ENCODE measurements at places on chromosomes 11 and 22.

DNA sequence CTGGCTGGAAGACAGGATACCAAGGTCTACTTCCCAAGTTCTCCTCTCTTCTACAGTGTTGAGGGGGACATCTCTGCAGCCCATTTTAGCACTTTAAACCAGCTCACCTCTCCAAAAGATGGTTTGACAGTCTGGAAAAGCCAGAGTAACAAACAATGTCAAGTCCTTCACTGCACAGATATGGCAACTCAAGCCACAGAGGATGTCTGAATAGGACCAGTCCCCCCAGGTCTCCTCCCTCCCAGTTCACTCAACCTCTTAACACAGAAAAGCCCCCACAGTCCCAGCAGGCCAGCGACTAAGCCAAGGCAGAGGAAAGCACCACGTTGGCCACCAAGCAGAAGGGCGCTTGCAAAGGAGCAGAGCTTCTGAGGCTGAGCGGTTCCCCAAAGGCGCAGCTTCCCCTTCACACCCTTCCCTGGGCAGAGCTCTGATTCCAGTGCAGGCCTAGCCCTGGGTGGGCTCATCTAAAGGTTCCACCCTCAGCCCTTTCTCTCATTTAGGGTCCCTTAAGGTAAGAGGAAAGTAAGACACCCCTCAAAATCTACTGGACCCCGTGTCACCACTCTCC is 62.7 kb downstream of the PAK1 start:
- peak; percentile 66 for DNase-seq

DNA sequence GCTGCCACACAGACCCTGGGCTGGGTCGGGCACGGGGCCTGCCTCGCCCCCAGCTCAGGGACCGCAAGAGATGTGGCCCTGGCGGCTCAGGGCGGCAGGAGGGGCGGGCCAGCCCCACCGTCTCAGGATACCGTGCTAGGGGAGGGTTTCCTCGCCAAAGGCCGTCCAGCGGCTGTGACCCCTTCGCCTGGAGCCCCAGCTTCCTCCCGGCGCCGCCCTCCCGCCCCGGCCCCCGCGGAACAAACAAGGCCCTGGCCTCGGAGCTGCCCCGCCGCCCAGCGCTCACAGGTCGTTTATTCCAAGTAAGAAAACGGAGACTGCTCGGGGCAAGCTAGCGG is 543 bp upstream of the AP2A2 start:
- DNase-seq: no peak

GRCh38 chr11:116903090-116903489 is 65.7 kb upstream of the APOA1 start:
- DNase-seq: no peak

- DNase-seq: no peak
Observed at GRCh38 chr22:32313532-32313931, 44.1 kb upstream of the RFPL3 start.

DNA sequence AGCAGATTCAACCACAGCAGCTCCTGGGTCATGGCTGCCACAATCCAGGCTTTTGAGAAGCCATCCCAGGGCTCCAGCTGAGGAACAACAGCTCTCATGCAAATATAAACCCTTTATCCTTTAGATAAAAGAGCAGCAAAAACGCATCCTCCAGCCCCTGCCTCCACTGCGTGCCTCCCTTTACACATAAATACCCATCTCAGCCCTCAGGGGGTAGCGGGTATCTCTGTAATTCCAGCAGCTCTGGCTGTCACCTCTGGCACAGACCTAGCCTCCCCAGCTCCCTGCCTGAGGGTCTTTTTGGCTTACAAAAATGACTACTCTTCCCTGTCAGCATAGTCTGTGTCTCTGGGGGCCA is 21.6 kb downstream of the LMO1 start:
- DNase-seq: no peak

DNA sequence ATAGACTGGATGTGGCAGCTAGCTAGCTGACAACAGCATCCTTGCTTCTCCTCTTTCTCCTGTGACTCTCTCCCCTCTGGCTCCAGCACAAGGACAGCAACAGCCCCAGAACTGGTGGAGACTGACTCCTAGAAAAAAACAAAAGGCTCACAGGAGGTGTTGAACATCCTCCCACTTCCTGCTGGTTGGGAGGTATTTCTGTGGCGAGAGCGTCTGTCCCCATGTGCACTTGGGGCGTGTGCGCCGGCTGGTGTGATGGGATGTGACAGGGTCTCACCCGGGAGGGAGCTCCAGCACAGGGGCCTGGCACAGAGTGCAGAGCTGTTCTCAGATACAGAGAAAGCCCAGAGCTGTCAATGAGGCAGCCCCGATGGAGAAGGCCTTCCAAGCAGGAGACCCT is 107.2 kb upstream of the E2F8 start:
- no peak for DNase-seq

- no peak for DNase-seq
Observed at GRCh38 chr11:74822170-74822569, 73.5 kb downstream of the RNF169 start.

- no peak for DNase-seq
Observed at GRCh38 chr11:42773729-42774128, 538.1 kb upstream of the API5 start.

DNA sequence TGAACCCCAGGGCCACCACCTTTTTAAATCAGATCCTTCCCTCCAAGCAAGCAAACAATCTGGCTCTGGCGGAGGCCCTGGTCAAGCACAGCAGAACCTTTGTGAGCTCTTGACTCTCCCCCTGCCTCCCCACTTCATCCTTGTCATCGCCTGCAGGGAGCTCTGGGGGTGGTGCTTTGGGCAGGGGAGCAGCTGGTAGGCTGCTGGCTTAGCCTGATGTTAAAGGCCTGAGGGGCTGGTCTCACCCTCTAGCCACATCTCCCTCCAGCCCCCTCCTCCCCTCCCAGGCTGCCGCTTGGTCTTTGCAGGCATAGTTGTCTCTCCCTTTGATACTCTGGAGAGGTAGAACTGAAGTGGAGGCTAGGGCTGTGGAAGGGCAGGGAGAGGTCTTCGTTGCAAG is 50.9 kb downstream of the THAP12 start:
- no peak for DNase-seq

- peak; percentile 85 for DNase-seq
Observed at GRCh38 chr11:61671527-61671926, 8.7 kb upstream of the DAGLA start.

DNA sequence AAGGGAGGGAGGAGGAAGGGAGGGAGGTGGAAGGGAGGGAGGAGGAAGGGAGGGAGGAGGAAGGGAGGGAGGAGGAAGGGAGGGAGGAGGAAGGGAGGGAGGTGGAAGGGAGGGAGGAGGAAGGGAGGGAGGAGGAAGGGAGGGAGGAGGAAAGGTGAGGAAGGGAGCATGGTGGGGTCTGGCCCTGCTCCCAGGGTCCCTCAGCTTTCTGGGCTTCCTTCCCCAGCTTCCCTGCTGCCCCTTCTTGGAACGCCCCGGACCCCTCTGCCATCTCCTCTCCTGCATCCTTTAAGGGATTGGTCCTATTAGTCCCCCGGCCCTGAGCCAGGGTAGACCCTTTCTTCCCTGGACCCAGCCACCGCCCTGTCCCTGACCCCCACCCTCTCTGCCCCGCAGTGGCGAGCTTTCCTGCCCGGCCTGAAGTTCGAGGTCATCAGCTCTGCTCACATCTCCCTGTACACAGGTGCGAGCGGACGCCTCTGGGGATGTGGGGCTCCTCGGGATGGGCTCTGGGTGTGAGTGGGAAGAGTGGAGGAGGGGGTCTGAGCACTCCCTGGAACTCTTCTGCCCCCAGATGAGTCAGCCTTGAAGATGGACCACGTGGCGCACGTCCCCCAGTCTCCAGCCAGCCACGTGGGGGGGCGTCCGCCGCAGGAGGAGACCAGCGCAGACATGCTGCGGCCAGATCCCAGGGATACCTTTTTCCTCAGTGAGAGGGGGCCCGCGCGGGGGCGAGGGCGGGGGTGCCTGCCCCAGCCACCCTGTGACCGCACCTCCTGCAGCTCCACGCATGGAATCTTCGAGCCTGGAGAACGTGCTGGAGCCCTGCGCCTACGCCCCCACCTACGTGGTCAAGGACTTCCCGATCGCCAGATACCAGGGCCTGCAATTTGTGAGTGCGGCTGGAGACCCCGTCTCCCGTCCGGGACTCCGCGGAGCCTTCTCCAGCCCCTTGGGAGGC is 6.0 kb downstream of the B4GALNT4 start:
- no peak for DNase-seq

DNA sequence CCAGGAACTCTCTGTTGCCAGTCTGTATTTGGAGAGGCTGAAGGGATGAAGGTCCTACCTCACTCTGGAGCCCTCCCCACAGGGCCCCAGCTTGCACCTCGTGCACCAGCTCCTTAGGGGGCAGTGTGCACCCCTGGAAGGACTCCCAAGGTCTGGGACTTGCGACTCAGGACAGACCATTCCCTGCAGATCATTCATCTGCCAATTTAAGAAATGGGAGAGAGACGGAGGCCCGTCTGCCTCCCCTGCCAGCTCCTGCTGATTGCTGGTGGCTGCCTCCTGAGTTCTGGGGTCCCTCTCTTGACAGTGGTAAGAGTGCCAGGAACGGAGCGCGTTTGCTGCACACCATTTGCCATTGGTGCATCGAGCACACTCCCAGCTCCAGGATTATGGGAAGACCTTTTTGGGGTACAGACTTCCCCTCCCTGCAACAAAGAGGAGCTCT is 27.4 kb upstream of the MALAT1 start:
- DNase-seq: peak; percentile 77

DNA sequence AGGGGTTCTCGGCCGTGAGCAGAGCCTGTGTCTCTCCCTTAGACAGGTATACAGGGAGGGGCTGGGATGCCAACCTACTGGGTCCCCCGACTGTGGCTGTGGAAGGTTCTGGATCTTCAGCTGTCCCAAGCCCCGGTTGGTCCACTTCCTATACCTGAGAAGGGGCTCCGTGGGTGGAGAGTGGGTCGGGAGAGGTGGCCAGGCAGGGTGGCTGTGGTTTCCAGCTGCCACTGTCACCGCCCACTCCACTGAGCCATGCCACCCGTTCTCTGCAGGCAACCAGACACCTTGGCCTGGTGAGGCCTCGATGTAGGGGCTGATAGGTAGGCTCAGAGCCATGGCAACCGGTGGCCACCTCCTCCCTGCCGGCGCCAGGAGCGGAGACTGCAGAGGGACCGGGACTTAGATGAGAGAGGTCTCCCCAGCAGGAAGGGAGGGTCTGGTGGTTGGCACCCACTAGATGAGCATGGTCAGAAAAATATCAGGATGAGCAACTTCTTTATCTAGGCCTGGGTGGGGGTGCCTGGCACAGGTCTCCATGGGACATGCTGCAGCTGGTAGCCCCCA is 53.8 kb downstream of the TRIOBP start:
- DNase-seq: no peak

- no peak for DNase-seq
Observed at GRCh38 chr11:115290893-115291292, 213.3 kb downstream of the CADM1 start.

DNA sequence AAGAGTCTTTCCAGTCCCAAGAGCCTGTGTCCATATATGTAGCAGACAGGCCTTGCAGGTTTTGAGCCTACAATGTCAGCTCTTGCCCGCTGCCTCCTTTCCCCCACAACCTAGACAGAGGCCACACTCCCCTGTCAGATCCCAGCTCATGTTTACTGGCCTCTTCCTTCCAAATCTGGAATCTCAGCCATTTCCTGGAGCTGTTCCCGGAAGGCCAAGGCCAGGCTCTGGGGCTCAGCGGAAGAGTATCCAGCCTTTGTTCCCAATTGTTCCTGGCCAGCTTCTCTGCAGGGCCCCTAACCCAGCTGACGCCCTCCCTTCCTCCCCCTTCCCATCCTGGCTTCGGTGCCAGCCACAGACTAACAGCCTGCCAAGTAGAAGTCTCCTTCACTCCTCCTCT is 1.0 kb upstream of the ROBO4 start:
- DNase-seq: no peak

GRCh38 chr11:116840224-116840745 is 2.9 kb upstream of the APOA1 start:
- no peak for DNase-seq

GRCh38 chr11:94956963-94957362 is 16.4 kb downstream of the CWC15 start:
- no peak for DNase-seq

DNA sequence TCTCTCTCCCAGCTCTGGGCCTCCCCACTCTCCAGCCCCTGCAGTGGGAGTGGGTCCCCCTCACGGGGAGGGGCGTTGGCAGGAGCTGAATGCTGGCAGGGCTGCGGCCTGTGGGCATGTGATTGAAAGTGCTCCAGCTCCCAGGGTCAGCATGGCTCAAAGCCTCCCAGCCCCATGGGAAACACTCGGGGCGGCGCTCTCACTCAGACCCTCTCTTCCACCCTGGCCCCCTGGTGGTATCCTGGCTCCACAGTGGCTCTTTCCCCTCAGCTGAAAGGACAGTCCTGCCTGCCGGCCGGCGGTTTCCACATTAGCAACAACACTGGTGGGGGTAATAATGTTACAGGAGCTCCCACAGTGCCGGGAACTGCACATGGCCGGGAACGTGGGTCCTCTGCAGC is 35.5 kb downstream of the POLR3H start:
- no peak for DNase-seq

GRCh38 chr11:76667271-76667818 is 3.2 kb downstream of the LRRC32 start:
- no peak for DNase-seq

DNA sequence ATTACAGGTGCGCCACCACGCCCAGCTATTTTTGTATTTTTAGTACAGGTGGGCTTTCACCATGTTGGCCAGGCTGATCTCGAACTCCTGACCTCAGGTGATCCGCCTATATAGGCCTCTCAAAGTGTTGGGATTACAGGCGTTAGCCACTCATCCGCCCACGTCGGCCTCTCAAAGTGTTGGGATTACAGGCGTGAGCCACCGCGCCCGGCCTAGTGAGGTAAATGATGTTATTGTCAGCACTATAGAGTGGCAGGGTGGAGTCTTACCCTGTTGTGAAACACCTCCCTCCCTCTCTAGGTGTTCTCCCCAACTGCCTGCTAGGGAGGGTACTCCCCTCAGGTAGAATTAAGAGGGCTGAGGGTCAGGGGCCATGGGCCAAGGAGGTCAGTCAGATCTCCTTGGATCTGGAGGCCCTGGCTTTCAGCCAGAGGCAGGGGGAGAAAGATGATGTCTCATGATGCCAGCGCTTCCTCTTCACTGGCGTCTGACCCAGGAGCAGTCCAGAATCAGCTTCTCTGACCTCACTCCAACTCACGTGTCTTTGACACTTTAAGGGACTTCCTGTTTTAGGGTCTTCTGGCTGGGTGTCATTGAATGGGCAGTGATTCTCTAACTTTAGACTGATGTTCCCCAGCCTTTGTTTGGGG is 2.0 kb downstream of the GGA1 start:
- DNase-seq: peak; percentile 95

GRCh38 chr11:106021181-106021966 is 666 bp downstream of the MSANTD4 start:
- peak; percentile 59 for DNase-seq

GRCh38 chr22:43470941-43471585 is 59.2 kb downstream of the MPPED1 start:
- no peak for DNase-seq

Data from suppressor macrophage treated with lipopolysaccharide for 1 hour (primary cell).